ENCODE measurements at places on chromosomes 2 and 18.

DNA sequence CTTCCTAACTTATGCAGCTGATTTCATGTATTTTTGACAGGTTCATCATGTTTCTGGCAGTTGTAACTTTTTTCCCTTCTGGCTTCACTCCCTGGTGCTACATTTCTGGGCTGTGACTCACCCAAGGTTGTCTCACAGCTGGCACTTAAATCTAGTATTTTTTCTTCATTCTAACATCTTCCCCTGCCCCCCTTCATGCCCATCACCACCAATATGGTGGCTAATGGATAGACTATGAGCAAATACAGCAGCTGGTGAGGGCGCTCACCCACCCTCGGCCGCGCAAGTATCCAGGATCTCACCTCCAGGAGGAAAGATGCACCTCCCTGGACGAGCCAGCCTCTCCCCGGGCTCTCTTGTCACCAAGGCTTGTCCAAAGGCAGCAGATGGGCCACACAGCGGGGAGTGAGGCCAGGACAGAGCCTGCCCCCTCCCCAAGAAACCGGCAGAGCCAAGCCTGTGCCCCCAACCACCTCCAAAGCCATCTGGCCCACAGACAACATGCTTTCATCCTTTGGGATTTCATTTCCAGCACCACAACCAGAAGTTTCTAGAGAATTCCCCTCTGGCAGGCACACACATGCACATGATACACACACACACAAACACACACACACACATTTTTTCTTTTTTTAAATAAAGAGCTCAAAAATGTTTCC is 39.1 kb downstream of the ATOH8 start:
- no peak for DNase-seq

DNA sequence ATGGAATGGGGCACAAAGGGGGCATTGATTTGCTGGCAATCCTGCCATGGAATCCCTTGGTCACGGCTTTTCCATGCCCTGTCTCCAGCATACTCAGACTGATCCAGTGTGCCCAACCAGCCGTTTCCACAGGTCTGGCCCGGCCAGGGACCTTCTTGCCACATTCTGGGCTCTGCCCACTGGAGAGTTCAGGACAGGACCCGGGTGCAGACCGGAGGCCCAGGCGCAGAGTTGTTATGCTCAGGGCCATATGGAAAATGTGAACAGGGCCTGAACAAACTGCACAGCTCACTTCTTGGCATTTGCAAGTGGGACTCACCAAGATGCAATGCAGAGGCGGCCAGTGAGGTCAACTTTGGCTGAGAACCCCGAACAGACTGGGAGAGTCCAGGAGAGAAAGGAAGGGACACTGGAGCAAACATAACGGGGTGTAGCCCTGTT is 15.6 kb upstream of the ASAP2 start:
- no peak for DNase-seq

DNA sequence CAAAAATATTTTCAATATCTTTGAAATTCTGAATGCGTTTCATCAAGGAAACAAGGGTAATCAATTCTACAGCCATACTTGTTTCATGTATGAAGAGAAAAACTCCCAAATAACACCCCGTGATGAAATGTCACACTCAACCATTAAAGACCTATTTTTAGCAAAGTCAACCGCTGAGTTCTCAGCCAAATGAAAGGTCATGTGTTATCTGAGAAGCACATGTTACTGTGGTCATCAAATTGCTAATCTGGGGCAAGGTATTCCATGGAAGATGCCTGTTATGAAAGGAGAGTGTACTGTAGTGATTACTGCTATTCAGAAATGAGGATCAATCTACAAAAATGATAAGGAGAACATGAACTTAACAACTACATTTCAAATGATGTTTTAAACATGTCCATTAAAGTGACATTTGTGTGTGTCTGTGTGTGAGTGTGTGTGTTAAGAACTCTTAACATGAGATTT is 126.7 kb downstream of the BCL2 start:
- no peak for DNase-seq

DNA sequence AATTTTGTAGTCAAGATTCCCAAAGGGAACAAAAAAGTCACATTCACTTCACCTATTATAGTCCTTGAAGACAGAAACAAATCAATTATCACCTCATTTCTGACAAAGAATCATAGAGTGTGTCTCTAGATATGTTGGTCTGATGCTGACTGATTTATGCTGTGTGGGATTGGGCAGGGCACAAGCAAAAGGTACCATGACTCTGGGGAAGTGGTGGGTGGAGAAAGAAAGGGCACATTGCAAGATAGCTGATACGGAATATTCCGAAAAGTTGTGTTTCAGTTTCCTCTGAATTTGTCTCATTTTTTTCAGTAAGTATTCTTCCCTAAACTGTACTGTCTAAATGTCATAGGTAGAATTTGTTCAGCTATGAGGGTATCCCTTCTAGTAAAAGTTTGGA is 268.0 kb downstream of the MREG start:
- DNase-seq, result no peak

GRCh38 chr2:74290066-74290465 is 53.1 kb downstream of the SLC4A5 start:
- DNase-seq, result no peak

GRCh38 chr2:7860693-7861092 is 821.2 kb upstream of the ID2 start:
- no peak for DNase-seq

- DNase-seq, result no peak
Measured at GRCh38 chr18:76565238-76566173, 70.5 kb upstream of the ZNF516 start.

DNA sequence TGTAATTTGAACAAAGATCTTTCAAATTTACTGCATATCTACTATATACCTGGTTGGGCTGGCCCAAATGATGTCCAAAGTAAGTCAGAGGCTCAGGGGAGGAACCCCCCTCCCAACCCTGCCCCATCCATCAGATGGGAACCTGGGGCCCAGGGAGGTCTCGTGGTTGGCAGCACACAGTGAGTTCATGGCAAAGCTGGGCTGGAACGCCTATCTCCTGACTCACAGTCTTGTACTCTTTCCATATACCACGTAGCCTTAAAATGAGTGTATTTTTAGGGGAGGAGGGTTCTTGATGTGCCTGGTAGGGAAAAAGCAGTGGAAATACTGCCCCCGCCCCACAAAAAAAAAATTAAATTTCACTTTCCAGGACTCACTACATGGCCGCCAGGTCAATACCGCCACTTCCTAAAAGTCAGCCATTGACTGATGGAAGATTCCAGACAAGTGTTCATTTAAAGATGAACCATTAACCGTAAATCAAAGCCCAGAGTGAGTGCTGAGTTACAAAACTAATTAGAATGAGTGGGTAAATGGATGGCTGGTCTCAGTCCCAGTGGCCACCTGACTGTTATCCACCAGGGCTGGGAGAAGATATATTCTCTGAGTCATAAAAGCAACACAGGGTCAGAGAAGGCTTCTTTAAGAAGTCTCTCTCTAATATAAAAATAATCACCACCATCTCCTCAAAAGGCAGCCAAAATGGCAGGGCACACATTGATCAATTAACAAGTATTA is 80.5 kb downstream of the ZBTB7C start:
- DNase-seq, result no peak

All from activated CD8-positive, alpha-beta memory T cell treated with anti-CD3 and anti-CD28 coated beads for 1 hour (primary cell).